ENCODE measurements at places on chromosomes 6 and 20.

GRCh38 chr6:15378866-15379265 is 133.0 kb downstream of the JARID2 start:
- no peak for DNase-seq

- DNase-seq, result no peak
These were observed 101.5 kb downstream of the CAP2 start for GRCh38 chr6:17494919-17495318.

DNA sequence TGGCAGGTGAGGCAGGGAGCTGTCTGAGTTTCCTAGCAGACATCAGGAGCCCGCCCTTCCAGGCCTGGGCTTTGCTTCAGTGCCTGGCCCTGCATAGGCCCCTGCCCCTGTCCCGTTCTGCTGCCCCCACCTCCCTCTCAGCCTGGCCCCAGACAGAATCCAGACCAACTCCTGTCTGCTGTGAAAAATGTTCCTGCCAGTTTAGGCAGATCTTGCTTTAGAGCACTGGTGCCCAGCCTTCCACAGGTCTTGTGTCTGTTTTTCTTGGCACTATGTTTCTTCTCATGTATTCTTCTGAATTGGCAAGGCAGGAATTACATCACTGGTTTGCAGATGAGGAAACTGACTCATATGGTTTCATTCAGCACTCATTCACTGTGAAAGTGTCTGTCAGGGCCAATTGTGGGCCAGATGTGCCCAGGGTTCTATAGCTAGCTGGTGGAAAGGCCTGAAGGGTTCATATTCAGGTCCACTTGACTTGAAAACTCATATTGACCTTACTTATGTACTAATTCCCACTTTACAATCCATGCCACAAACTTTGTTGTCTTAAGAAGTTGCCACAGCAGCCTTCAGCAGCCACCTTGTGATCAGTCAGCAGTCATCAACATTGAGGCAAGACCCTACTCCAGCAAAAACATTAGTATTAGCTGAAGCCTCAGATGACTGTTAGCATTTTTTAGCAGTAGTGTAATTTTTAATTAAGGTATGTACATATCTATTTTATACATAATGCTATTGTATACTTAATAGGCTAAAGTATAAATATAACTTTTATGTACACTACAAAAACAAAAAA is 40.5 kb downstream of the HLA-F start:
- DNase-seq, result no peak

GRCh38 chr6:74491844-74492374 is 713.9 kb downstream of the COL12A1 start:
- no peak for DNase-seq

GRCh38 chr6:27502508-27503435 is 29.9 kb upstream of the ZNF184 start:
- peak; percentile 70 for DNase-seq

DNA sequence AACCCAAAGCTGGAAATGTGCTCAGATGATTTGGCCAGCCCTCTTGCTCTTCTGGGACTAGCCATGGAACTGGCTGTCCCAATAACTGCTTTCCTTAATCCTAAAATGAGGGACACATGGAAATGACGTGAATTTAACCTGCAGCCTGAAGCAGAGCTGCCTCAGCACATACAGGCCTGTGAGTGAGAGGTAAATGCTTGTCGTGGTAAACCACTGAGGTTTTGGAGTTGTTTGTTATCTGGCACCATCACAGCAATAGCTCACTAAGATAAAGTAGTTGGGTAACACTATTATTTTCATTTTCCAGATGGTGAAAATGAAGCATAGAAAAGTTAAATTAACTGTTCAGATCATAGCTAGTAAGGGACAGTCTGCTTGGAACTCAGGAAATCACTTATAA is 333.4 kb upstream of the CHD6 start:
- no peak for DNase-seq

DNA sequence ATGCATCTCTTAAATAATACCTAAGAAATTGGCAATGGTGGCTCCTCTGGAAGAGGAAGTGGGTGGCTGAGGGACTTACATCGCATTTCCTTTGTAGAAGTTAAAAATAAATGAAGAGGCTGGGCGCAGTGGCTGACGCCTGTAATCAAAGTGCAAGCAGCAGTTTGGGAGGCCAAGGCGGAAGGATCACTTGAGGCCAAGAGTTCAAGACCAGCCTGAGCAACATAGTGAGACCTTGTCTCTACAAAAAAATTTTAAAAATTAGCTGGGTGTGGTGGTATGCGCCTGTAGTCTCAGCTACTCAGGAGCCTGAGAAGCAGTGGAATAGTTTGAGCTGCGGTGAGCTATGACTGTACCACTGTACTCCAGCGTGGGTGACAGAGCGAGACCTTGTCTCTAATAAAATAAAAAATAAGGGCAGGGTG is 12.2 kb upstream of the NCOA3 start:
- DNase-seq, result no peak
